ENCODE measurements at places on chromosomes 12 and 14.

GRCh38 chr12:109725321-109726105, 11.9 kb downstream of the FAM222A start:
- no peak for DNase-seq

DNA sequence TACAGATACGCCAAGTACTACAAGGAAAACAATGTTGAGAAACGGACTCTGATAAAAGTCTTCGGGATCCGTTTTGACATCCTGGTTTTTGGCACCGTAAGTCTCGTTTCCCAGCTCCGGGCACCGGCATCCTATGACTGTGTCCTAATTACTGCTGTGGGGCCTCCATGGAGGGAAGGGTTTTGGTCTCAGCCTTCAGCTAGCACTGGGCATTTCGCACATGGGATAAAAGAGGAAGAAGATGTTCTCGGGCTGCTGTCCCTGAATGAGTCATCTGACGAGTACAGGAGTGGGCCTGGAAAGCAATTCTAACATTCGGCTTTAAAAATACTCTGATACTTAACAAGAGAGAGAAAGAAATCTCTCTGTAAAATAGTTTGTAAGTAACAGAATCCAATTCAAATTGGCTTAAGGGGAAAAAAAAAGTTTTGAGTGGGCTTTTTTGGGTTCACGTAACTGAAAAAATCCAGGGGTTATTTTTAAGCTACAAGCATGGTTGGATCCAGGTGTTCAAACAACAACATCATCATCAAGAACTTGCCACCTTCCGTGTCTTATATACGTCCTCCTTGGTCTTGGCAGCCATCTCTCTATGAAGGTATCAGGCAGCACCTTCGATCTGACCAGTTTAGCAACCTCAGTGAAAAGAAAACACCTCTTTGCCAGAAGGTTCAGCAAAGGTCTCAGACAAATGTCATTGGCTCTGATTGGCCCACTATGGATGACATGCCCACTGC, 34.4 kb upstream of the P2RX4 start:
- no peak for DNase-seq

DNA sequence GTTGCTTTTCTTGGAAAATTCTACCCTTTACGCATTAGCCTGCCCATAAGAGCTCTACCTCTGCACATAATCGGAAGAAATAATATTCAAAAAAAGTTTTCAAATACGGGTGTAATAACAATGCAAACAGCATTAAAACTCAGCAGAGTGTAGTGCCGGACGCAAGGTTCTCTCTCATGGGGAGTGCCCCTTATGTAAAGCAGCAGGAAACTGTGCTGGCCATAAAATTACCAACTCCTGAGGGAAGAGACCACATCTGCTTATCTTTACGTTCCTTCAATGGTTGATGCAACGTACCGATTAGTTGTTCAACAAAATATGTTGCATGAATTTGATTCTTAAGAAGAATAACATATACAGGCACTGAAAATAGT, 118.7 kb upstream of the TMCC3 start:
- DNase-seq = peak; percentile 88

- no peak for DNase-seq
Observed at GRCh38 chr12:22672951-22673350, 48.0 kb downstream of the ETNK1 start.

- no peak for DNase-seq
Observed at GRCh38 chr12:89328151-89329030, 23.9 kb downstream of the DUSP6 start.

GRCh38 chr12:10607885-10608458, 5.4 kb downstream of the MAGOHB start:
- DNase-seq = no peak

DNA sequence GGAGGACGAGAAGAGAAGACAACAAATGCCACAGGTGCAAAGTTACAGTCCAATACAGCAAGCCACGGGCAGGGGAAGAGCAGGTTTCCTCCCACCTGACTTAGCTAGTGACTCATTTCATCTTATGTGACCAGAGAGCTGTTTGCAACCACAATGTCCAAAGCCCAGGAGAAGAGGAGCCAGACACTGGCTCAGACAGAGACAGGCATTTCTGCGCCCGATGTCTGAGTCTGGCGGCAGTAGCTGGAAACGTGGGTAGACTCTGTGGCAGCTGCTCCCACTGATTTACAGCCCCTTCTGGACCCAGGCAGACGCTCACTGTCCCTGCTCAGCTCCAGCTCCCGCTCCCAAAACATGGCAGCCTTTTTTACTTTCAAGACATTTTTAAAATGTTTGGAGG, 60.0 kb downstream of the CHGA start:
- no peak for DNase-seq

DNA sequence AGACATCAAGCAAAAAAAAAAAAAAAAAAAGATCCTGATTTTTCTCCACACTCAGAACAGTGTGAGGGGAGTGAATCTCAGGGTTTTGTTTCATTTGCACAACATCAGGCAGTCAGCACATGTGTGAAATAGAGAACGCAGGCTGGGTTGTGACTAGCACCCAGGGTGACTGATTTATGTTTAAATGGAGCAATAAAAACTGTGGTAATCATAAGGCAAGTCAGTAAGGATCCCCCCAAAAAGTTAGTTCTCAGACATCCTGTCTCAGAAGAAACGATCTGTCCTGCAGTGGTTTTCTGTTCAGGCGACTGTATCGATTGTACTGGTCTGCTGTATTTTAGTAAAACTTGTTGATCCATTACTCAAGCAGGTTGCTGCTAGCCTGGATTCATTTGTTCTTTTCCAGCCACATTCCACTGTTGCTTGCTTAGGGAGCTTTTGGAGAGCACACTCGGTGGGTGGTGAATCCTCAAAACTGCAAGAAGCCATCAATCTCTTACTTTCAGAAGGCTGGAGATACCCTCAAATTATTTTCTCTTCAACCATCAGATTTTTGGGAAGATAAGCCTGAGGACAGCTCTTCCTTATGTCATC, 107.1 kb downstream of the DACT1 start:
- DNase-seq = no peak

GRCh38 chr14:97602438-97603117, 805.4 kb downstream of the VRK1 start:
- no peak for DNase-seq

GRCh38 chr14:78022059-78022458, 148.1 kb upstream of the NRXN3 start:
- DNase-seq = peak; percentile 3

DNA sequence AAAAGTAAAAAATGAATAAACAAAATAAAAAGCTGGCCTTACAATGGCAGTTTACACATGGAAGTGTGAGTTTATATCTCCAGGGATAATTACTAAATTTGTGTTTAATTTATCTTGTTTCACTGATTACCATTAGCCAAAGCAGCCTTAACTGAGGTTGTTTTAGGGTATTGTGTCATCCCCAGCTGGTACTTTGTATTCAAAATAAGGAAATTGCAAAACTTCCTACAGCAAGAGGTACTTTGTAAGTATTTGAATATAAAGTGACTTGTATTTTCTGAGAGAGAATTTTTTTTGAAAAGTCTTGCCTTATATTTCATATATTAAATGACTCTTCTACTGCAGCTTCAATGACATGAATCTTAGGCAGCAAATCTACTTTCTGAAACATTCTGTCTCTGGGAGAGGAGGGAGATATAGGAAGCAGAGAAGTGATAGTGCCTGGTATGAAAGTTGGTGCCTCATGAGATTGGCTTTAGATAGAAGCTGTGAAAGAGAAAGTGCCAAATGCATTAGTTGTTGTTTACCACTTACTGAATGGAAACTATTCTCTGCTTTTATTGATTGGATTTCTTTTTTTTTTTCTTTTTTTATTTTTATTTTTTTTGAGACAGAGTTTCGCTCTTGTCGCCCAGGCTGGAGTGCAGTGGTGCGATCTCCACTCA, 6.7 kb downstream of the FNTB start:
- peak; percentile 56 for DNase-seq

DNA sequence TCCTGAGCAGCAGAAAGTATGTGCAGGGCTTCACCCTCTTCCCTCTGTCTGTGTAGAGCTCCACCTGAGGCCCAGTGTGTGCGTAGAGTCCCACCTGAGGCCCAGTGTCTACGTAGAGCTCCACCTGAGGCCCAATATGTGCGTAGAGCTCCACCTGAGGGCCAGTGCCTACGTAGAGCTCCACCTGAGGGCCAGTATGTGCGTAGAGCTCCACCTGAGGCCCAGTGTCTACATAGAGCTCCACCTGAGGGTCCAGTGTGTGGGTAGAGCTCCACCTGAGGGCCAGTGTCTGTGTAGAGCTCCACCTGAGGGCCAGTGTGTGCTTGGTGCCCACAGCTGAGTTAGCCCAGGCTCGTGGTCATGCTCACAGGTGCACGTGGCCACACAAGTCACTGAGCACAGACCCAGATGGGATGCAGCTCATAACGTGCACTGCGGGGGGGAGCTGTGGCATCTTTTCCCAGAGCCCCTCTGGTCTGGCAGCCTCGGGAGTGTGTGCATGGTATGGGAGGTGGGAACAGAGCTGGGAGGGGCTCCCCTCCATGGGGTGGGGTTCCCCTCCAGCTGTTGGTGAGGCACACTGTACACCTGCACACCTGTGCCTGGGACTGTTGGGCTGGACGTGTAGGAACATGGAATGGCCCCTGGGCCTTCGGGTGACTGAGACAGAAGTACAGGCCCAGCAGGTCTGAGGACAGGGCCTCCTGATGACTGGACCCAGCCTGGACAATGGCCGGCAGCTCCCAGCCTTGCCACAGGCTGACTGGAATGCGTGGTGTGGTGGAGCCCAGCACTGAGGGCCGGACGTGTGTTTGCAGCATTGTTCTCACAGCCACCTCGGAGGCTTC, 20.1 kb downstream of the PACS2 start:
- DNase-seq = no peak

DNA sequence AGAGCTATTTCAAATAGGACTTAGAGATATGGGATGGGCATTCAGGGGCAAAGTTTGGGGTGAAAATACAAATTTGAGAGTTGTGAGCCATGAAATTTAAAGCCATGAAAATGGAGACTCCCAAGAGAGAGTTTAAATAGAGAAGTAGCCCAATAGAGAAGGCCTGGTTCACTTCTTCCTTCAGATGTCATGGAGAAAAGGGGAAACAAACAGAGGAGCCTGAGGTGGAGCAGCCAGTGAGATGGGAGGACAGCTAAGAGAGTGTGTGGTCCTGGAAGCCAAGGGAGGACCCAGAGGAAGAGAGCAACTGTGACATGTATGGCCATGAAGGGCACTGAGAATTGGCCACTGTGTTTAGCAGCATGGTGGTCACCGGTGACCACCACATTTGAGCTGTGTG, 12.3 kb upstream of the DYNLL1 start:
- DNase-seq = no peak

GRCh38 chr14:65263177-65263788, 149.2 kb upstream of the FUT8 start:
- DNase-seq = no peak

GRCh38 chr12:58502226-58502625, 418.1 kb downstream of the LRIG3 start:
- no peak for DNase-seq

DNA sequence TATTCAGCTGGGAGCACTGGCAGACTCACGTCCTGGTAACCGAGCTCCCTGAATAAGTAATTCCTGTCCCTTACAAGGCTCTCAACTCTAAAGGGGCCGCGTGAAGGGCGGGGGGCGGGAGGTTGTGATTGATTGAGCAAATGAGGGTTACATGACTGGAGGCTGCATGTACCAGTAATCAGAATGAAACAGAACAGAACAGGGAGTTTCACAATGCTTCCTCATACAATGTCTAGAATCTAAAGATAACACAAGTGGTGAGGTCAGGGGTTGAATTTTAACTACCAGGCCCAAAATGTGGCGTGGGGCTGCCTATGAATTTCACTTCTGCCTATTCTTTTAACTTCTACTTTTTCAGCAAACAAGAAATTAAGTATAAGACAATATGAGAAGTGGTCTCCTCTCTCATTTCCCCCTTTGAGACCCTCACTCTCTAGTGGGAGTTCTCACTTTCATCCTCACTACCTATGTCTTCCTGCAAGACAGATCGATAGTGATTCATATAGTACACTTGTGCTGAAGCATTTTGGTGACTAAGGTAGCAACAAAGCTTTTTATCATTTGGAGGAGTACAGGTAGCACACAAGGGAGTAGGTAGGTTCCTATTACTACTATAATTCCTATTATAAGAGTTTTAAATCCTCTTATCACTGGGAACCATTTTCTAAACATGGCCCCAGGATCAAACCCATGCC, 239.8 kb downstream of the KTN1 start:
- no peak for DNase-seq

DNA sequence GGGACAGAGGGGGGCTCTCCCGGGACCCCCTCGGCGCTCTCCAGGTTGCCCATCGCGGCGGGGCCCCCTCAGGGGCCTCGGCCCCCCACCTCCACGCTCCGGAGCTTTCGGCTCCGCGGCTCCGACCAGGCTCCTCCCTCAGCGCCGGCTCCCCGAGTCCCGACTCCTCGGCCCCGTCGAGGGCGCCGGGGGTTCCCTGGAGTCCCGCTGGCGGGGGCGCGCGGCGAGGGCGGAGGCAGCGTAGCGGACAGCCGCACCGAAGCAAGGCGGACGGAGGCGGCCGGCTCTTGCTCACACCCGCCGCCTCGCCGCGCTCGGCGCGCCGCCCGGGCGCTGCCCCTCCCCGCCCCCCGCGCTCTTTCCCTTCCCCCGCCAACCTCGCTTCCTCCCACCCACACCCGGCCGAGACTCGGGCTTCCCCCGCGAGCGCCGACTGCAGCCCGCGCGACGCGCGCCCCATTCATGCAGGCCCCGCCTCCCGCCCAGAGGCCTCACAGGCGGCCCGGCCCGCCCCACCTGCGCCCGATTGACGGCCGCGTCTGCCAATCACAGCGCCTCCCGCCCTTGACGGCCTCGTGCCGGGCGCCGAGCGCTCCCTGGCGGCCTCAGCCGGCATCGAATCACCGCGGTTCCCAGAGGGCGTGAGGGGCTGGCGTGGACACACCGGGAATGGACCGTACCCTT, at the start of gene FMNL3:
Gene FMNL3 (minus strand): TSS at position 278 of the 684 bp plus-strand sequence. CDS start 225 bp downstream, at position 53.
- DNase-seq = peak; percentile 66

DNA sequence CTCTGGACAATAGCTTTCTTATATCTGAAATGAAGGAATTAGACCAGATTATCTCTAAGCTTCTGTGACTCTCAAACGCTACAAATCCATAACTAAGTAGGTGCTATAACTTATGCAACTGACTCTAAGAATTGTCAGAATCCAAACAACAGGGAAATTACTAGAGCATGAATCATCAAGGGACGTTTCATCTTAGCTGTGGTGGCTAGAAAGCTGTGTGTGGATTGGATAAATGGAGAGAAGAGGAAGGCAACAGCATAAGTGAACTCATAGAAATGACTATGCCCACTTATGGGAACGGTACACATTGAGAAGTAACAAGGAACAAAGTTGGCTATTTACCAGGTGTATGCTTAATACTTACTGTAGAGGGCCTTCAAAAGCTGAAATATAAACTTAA, 96.0 kb upstream of the NEDD1 start:
- DNase-seq = no peak

DNA sequence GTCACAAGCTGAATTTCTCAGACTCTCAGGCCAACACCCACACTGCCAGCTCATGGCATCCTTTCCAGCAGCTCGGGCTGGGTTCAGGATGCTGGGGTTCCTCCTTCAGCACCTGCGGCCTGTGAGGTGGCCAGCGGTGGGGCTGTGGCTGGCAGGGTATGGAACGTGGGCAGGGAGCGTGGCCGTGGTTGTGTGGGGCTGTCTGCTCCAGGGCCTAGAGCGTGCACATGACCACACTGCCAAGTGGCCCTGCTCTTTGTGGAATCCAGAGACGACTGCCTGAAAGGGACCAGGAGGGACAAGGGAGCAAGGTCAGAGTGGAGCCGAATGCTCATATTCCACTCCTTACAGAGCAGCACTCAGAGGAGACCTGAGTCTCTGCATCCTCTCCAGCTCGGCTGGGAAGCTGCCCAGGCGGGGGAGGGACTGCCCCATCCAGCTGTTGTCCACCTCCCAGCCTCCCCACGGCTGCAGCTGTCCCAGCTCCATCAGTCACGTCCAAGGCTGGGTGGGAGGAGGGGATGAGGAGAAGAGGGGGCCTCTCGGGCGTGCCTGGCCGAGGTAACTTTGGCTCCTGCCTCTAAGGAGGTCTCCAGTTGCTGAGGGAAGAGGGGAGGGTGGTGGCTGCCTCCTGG, 71.3 kb downstream of the TSPAN9 start:
- no peak for DNase-seq
